CD4-positive, alpha-beta T cell treated with Interleukin-12 subunit alpha and Interleukin-12 subunit beta, for 1 hour (primary cell): ENCODE measurements at places on chromosomes 3 and 15.

- DNase-seq, result no peak
Measured at GRCh38 chr3:28973609-28974008, 307.3 kb upstream of the RBMS3 start.

- DNase-seq, result no peak
Measured at GRCh38 chr15:57607570-57608000, 15.9 kb downstream of the MYZAP start.

GRCh38 chr3:45712434-45713110 is 23.4 kb downstream of the SACM1L start:
- DNase-seq, result no peak

DNA sequence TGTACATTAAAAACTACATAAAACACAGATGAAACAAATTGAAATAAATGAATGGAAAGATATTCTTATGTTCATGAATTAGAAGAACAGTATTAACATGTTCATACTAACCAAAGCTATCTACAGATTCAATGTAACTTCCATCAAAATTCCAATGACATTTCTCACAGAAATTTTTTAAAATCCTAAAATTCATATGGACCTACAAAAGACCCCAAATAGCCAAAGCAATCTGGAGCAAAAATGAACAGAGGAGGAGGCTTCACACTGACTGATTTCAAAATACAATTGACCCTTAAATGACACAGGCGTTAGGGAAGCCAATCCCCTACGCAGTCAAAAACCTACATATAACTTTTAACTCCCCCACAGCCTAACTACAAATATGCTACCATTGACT is 39.4 kb downstream of the KPNA1 start:
- no peak for DNase-seq

- no peak for DNase-seq
Measured at GRCh38 chr3:162269636-162270458, 773.2 kb downstream of the OTOL1 start.

- DNase-seq, result peak; percentile 52
Measured at GRCh38 chr15:44676676-44677075, 13.2 kb upstream of the SPG11 start.

- DNase-seq, result no peak
Measured at GRCh38 chr3:126525853-126526667, 2.1 kb downstream of the CHST13 start.

GRCh38 chr3:171753025-171753472 is 57.2 kb downstream of the PLD1 start:
- DNase-seq, result no peak
